Ovary (tissue), 10 donors: ENCODE measurements at places on chromosomes 16 and 17. TPM values are rescaled to one million over a fixed set of nuclear protein-coding genes. Genes with fewer than 3 reads are reported as not detected.

KREMEN2 gene
- total RNA-seq = not detected

LITAFD gene
- not detected for total RNA-seq

GPR142 gene
- total RNA-seq = not detected

NUPR1 gene
- 141 TPM for total RNA-seq

ASIC2 gene
- total RNA-seq = 1.3 TPM

PRKAR1A gene
- 319 TPM for total RNA-seq

AXIN2 gene
- total RNA-seq = 75.7 TPM

HBA1 gene
- 81.4 TPM for total RNA-seq

TBX21 gene
- 1.4 TPM for total RNA-seq
